ENCODE measurements at places on chromosomes 5 and 9.
A peak's percentile ranks its signal among the peaks of the same experiment; 100 is the strongest.

GRCh38 chr9:5718296-5719032, 89.6 kb downstream of the RIC1 start:
- DNase-seq, result no peak

GRCh38 chr5:14447958-14448911, 133.4 kb upstream of the OTULINL start:
- no peak for DNase-seq

GRCh38 chr5:169467041-169467771, 116.4 kb upstream of the SPDL1 start:
- DNase-seq, result no peak

GRCh38 chr9:29212397-29213387, 1639.4 kb upstream of the C9orf72 start:
- DNase-seq, result no peak

GRCh38 chr5:123855609-123856008, 343.6 kb downstream of the CSNK1G3 start:
- DNase-seq, result no peak

DNA sequence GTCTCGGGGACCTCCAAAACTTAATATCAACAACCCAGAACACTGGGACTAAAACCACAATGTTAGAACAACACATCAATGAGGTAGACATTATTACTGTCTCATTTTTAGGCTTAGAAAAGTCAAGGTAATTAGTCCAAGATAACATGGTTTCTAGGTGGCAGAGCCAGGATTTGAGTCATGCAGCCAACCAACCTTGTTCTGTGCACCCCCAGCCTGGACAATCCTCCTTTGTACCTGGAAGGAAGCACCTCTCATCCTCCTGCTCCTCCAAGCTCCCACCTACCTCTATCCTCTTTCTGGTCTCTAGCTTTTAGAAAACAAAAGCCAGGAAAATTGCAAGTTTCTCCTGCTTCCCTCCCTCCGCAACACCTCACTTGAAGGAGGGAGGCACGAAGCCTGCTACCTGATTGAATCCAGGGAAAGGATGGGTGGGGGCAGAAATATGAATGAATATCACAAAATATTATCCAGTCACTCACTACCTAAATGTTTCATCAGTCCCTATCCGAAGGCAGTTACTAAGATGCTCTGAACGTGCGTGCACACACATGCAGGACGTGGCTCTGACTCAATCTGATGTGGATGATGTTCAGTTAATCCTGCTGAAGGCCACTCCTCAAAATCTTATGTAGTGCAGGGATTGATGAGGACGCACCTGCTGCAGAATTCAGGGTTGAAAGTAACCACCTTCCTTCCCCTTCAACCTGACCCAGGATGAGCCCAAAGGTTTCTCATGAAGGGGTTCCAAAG, 26.3 kb upstream of the TTC1 start:
- no peak for DNase-seq

GRCh38 chr9:106752581-106752980, 110.4 kb upstream of the ZNF462 start:
- DNase-seq, result no peak

DNA sequence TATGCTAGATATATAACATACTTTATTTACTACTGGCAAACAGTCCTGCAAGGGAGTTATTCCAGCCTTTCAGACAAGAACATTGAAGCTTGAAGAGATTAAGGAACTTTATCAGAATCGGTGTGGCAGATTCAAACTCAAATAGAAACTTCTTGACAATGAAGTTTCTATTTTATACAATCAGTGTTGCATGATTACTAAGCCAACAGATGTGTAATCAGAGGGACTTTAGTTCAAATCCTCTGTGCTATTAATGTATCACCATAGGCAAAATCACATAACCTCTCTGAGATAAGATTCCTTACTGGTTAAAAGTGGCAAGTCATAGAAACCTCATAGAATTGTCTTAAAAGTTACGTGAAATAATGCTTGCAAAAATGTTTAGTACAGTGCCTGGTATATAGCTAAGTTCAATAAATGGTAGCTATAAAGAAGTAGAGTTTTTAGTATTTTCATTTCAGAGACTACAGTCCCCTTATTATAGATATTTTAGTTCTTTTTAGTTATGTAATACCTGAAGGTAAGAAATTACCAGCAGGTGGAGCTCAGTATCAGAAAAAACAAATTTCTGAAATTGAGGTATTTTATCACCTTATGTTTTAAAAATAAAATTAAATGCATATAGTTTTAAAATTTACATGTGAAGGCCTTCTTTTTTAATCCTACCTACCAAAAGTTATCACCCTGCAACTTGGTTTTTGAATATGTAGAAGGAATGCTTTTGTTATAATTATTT, 172.1 kb downstream of the FER start:
- DNase-seq, result peak; percentile 10

DNA sequence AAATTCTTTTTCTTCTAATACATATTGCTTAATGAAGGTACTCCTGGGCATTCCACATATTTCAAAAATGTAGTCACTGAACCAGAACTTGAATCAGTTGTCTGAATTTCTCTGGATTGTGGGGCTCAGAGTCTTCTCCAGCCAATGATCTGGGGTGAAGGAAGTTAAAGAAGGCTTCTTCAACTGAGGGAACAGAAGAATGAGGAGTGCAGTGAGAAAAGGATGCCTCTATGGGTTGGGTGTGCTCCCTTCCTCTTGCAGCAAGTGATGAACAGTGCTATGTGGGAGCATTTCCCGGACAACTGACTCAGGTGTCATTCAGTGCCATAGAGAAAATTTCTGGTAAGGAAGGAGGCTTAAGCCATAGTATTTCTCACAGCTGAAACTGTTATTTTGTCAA, 7.9 kb downstream of the LNPEP start:
- DNase-seq, result no peak

DNA sequence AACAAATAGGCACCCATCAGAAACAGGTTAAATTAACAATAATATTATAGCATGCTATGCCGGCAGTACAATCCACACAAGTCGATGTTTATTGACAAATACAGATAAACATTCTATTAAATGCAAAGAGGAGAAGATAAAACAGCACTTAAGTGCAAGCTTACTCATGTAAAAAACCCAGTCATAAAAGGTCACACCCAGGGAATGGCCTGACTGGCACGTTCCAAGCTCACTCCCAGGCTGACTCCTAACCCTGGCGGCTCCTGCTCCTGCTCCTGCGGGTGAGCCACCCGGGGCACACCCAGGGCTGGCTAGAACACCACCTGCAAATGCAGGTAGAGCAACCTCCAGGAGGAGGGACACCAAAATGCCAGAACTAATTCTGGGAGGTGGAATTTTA, 66.9 kb downstream of the SEMA4D start:
- DNase-seq, result no peak

DNA sequence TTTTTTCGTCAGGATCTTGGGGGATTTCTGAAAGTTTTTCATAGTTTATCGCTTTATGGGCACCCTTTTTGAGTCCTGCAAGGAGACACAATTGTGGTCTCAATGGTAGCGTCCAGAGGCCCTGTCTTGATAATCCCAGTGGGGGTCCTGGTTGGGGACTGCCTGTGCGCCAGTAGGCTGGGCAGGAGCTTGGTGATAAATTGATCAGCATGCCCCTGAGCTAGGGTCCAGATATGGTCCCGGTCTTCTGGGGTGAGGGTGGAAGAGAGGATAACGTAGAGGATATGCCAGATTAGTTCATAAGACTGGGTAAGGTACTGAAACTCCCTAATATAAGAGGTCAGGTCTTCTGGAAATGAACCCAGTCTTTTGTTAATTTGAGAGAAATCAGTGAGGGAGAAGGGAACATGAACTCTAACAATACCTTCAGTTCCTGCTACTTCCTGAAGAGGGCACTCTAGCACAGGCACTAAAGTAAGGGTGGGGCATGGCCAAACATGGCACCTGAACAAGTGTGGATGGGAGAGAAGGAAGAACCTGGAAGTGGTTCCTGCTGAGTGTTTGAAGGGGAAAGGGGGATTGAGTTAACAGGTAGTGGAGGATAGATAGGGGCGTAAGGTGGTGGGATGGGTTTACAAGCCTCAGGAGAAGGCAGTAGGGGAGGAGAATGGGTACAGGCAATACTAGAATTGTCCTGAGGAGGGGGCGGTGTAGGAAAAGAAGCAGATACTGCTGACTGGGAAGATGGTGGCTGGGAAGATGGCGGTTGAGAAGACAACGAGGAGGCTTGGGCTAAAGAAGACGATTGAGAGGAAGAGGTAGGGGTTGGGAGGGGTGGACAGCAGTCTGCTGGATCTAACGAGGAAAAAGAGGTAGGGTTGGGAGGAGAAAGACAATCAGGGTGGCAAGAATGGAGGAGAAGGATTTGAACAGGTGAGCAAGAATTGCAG, 33.8 kb upstream of the ANXA2R start:
- peak; percentile 79 for DNase-seq
